Suppressor macrophage (primary cell): ENCODE measurements at places on chromosomes 3 and 15.

DNA sequence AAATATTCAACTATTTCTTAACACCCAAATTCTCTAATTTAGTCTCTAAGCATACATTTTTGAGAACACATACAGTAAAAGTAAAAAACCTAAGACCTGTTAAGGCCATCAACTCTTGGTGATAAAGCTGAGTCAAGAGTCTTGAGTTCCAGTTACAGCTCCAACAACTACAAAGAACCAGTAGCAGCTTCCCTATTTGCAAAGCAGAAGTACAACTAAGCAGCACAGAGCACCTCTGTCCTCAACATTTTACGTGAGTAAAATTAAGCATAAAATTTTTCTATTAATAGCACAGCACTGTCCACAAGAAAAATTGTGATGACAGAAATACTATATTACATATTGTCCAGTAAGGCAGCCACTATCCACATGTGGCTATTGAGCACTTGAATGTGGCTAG lies 4.4 kb downstream of the PCOLCE2 start:
- DNase-seq = peak; percentile 57

DNA sequence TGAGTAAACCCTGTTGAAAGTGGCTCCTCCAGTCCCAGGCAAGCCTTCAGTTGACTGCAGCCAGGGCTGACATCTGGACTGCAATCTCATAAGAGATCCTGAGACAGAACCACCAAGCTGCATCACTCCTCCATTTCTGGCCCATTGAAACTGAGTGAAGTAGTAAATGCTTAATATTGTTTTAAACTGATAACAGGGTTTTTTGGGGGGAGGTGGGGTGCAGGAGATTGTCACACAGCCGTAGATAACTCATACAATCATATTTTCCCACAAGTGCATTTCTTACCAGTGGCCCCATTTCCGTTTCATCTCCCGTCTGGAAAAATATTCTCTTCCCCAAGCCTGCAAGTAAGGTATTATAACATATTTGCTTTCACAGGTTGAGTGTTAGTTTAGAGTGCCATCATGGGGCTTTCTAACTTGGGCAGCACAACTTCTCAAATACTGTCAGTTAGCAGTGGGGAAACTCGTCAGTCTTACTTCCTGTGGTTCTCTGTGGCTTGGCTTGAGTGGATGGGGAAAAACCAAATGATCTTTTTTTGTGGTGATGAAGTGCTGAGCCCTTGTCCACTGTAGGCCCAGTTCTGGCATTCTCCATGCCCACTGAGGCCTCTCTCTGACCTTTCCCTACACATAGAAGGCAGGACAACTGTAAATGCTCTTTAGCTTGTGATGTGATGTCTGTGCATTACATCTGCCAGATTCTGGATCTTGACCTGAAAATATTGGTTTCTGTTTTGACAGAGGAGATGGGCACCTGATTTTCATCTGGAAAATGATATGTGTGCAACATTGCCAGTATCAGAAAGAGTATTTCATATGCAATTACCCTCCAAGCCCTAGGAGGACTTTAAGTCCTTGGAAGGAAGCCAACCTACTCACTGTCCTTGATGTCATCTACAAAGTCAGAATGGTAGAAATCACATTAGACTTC lies 90.1 kb upstream of the BHLHE40 start:
- DNase-seq = peak; percentile 54

GRCh38 chr15:44813231-44813630 lies 76.9 kb downstream of the TRIM69 start:
- DNase-seq = peak; percentile 66

DNA sequence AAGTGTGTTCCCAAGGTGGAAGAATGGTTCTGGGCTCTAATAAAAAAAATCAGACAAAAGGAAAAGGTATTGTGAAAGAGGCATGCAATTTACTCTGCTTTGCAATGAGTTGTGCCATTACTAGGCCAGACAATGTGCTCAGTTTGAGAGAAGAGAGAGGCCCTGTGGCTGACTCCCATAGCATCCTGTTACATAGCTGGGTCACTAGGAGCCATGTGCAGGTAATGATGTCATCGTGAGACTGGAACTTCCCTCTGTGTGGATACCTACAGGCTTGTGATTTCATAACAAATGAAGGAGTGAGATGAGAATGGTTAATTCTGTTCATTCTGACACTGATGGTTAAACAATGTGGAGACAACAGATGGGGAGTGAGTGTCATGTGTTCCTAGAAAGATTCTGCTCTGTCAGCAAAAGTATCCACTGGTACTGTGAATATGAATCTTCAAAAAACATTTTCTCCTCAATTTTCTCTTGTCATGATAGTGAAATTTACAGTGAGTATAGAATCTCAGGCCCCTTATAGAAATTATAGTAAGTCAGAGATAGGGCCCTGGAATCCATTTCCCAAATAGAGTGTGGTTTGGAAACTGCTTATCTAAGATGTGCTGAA lies 648.7 kb upstream of the DPPA4 start:
- DNase-seq = no peak

DNA sequence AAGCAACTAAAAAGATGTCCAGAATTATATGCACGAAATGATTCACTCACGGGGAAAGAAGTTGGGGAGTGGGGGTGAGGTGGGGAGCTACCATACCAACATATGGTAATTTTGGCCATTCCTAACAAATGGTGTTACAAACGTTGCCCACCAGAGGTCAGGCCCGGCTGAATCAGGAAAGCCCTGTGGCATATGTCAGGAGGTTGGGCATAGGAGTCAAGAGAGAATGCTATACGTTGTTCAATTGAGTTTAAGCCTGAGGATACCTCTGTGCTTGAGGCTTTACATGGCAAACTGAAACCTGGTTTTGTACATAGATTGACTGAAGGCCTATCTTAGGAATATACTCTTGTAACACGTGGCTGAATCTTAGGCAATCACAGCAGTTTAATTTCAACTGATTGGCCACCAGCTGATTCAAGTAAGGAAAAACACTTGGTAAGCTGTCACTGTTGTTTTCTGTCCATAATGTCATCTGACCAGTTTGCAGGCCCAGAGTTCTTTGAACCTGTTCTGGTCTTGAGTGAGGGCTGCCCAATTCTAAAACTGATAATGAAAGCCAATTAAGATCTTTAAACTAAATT lies 23.4 kb upstream of the SLC2A2 start:
- peak; percentile 66 for DNase-seq

DNA sequence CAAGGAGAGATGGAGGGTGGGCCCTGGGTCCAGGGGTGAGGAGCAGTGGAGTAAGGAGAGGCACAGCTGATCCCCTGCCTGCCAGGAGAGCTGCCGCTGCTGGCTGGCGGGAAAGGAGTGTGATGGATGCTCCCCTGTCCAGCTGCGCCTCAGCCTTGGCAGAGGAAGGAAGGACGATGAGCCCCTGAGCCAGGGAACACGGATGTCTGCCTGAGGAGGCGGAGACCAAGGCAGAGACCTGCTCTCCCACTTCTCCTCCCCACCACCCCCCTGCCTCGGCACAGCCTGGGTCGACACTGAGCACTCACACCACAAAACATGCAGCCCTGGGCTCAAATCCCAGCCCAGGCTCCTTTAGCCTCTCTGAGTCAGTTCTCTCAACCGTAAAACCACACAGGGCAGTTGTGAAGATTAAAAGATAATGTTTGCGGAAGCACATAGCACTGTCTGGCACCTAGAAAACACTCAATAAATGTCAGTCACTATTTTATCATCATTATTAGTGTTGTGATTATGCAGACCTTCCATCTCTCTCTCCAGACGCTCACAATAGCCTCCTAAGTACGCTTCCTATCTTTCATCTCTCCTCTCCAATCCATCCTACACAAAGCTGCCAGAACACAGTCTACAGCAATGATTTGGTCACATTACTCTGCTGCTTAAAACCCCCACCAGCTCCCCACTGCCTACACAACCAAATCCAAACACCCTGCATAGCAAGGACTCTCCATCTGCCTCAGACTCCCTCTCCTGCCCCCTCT lies 52.2 kb downstream of the SEMA5B start:
- no peak for DNase-seq

DNA sequence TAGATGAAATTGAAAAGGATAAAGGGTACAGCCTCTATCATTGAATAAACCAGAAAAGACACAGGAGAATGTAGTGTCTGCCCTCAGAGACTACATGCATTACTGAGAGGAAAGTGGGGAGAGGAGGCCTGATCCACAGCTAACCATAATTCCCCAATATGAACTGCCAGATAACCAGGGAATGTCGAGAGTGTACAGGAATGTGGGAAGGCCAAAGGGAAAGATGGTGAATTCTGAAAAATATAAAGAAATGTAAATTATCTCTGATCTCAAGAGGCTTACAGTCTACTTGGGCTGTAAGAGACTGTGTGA lies 22.3 kb downstream of the MYO1E start:
- no peak for DNase-seq

- DNase-seq = peak; percentile 68
Measured at GRCh38 chr15:77966540-77967234, 110.8 kb downstream of the TBC1D2B start.

GRCh38 chr15:48592221-48592731 lies 53.2 kb downstream of the FBN1 start:
- DNase-seq = no peak

GRCh38 chr3:98964784-98965183 lies 63.3 kb upstream of the DCBLD2 start:
- no peak for DNase-seq

- peak; percentile 22 for DNase-seq
Measured at GRCh38 chr3:39279745-39280517, at the start of gene CX3CR1. TSS of gene CX3CR1 (minus strand) at chr3:39280036. CDS start at chr3:39266509, 13,527 bp downstream.

- no peak for DNase-seq
Measured at GRCh38 chr15:50057905-50058639, 61.0 kb downstream of the ATP8B4 start.

DNA sequence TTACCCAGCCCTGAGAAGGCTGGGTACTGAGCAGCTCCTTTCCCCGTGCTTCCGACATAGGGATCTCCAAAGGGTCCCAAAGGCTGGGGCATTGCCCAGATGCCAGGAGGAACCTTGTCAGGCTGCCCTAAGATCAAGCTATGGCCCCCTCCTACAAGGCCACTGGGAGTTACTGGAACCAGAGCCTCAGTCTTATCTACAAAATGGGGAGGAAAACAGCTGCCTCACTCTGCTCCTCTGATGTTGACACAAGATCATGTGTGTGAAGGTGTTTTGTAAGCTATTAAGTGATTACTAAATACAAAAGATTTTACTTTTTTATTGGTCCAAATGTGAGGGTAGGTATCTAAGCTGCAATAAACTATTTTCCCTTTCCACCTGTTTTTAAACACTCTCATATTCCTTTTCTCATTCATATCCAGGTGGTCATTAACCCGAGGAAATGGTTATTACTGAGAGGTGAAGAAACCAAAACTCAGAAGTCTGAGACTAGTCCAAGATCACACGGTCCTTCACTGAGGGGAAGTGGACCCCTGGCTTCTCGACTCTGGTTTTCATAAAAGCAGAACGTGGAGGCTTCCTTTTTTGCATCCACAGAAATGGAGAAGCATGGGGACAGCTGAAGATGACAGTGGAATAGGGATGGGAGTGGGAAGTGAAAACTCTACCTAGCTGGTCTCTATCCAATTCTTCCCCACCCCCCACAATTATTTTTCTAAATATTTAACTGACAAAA lies 1.7 kb downstream of the ARPIN start:
- peak; percentile 82 for DNase-seq

GRCh38 chr3:43696441-43696840 lies 5.7 kb downstream of the ABHD5 start:
- DNase-seq = no peak

DNA sequence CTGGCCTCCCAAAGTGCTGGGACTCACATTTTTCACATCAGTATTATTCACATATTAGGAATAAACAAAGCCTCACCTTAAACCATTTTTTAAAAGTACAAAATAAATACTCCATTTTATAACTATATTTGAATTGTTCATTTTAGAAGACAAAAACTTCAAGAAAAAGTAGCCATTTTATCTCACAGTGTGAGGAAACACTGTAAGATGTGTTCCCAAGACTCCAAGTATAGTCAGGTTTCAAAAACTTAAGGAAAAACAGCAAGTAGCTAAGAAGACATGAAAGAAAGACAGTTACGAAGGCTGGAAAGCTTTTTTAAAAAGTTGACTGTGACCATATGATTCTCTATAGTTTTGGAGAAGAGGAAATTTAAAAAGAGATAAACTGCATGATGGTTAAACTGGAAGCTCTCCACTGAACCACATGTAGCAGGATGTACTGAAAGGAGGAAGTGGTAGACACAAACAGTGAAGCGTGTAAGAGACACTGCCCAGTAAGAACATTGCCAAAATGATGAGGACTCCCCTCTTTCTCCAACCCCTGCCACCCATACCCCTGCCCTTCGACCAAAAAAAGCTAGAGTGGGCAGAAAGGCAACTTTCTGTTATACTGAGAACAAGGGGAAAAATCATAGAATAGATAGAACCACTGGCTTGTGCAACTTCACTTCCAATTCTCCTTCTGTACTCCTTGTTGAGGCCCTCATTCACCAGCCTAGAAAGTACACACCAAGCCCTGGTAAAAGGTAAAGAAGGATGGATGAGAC lies 6.2 kb upstream of the TMF1 start:
- DNase-seq = peak; percentile 55

- DNase-seq = peak; percentile 8
Measured at GRCh38 chr3:21484057-21484827, 266.8 kb downstream of the ZNF385D start.

- DNase-seq = peak; percentile 33
Measured at GRCh38 chr3:15783361-15783969, 14.3 kb downstream of the ANKRD28 start.

DNA sequence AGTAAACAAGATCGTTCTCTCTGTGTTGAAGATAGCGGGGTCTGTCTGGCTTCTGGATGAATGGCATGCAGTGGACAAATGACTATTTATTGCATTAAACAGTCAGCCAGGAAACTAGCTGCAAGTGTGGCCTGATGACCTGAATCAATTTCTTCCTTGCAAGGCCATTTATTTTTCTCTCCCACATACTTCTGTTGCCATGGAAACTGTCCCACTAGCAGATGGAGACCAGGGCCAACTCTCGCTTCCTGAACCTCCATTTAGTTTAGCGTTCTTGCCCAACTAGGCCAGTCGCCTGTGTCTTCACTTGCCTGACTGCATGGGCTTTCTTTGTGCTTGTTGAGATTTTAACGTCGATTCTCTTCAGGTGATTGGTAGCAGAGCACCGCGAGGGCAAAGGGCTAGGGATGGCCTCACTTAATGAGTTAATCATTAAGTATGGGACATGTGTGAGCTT lies 27.6 kb downstream of the LMCD1 start:
- peak; percentile 59 for DNase-seq

DNA sequence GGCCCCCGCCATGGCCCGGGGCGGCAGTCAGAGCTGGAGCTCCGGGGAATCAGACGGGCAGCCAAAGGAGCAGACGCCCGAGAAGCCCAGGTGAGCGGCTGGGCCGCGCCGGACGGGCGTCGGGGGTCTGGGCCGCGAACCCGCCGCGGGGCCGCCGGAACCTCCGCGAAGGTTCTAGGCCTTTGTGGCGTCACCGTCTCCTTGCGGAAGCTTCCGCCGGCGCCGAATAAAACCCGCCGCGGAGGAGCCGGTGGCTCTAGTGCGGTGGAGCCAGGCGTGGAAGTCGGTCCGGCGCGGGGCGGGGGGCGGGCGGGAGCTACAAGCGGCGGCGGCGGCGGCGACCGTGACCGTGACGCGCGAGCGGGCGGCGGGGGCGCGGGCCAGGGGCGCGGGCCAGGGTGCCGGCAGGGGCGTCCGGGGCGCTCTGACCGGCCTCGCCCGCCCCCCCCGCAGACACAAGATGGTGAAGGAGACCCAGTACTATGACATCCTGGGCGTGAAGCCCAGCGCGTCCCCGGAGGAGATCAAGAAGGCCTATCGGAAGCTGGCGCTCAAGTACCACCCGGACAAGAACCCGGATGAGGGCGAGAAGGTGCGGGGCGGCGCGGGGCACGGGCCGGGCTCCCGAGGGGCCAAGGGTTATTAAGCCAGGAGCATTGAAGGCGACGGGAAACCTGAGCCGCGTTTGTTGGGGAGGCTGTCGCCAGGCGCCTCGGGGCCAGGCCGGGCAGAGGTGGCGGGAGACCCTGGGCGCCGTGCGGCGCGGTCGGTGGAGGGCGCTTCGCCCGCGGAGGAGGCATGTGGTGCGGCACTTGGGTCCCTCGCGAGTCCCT lies at the start of gene DNAJA4:
DNAJA4 (plus strand) TSS at position 259 of the 833 bp plus-strand sequence; CDS start at position 461, 202 bp downstream.
- DNase-seq = peak; percentile 81
